ENCODE measurements at places on chromosomes 1 and 21. TPM values are rescaled to one million over a fixed set of nuclear protein-coding genes. Genes with fewer than 3 reads are reported as not detected.

DNA sequence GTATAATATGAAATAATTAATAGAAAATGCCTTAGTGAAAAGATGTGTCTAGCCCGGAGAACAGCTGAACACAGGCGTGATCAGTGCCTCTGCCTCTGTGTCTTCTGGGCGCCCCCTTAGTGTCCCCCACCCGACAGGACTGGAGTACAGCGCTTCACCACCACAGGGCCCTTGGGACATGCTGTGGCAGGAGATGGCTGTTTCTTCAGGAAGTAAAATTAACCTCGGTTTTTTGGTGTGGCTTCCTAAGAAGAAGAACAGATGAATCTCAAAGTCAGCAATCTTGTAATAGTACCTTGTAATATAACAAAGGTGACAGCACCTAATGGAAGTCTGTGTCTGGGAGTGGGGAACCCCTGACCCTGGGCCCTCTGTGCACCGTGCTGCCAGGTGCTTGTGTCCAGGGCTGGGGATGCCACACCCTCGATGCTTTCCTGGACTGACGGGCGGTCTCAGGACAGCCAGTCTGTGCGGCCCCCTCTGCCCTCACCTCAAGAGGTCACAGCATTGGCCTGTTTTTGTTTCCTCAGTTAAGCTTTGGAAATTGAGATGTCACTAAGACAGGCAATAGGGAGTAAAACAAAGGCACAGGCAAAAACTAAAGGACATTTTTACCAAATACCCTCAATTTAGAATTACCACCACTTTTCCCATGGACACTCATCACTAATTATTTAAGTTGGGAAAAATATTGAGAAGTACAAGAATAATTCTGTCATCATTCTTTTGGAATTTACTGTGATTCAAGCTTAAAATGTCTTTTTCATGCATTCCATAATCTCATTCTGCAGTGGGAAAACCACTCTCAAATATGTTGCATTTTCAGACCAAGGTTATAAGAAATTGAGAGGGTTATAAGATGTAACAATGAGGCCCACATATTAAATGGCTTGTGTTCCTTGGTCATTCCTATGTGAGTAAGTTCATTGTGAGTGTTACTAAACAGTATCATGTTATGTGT lies 79.3 kb downstream of the ADARB1 start:
- no peaks in the 10 kb centered on the region for H3K27me3 ChIP-seq
- DNase-seq = no peak
- H3K4me3 ChIP-seq = no peak overlapping the region
- H3K4me1 ChIP-seq = peaks cover 4% of the 10 kb centered on the region
- H3K27ac ChIP-seq = no peak overlapping the region

- no peak overlapping the region for H3K4me3 ChIP-seq
- DNase-seq = no peak
- no peak overlapping the region for H3K27ac ChIP-seq
- peaks cover 3% of the 10 kb centered on the region for H3K36me3 ChIP-seq
- H3K4me1 ChIP-seq = no peaks in the 10 kb centered on the region
These were observed 19.9 kb downstream of the TEX46 start for GRCh38 chr1:22995774-22996173.

DNA sequence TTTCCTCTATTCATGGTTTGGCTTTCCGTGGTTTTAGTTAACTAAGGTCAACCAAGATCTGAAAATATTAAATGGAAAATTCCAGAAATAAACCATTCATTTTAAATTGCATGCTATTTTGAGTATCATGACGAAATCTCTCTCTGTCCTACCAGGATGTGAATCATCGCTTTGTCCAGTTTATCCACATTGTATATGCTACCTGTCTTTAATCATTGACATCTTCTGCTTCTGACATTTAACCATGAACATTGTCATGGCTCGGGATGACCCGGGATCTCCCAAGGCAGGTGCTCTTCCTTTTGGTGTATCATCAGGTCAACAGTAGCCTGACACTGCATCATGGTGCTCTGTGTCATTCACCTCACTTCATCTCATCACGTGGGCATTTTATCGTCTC lies 125.5 kb upstream of the HNRNPU start:
- no peak overlapping the region for H3K27ac ChIP-seq
- no peak overlapping the region for H3K4me3 ChIP-seq
- peaks cover 8% of the 10 kb centered on the region for H3K36me3 ChIP-seq

DNA sequence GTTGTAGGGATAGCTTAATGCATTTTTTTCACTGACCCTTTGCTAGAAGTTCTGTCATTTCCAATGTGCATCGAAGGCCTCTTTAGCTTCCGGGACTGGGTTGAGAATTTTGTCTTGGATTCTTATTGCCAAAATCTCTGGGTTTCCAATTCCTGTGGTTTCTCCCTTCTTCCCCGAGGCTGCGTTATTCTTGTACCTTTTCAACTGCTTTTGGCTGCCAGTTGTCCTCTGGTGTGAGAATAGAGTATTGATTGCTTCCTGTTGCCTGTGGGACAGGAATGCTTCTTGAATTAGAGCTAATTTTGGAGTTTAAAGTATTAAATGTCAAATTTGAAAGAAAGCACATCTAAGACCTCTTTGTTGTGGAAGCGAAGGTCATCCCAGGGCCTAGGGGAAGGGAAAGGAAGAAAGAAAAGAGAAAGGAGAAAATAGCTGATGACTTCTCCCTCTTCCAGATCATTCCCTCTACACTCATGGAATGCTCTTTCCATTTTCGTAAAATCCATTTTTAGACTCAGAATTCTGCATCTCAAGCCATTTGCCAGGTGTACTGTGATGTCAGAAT lies 21.1 kb downstream of the HUNK start:
- peaks cover 50% of the 10 kb centered on the region for H3K4me1 ChIP-seq
- H3K36me3 ChIP-seq = peaks cover 2% of the 10 kb centered on the region
- no peaks in the 10 kb centered on the region for H3K27me3 ChIP-seq
- DNase-seq = no peak
- H3K4me3 ChIP-seq = no peak overlapping the region

DNA sequence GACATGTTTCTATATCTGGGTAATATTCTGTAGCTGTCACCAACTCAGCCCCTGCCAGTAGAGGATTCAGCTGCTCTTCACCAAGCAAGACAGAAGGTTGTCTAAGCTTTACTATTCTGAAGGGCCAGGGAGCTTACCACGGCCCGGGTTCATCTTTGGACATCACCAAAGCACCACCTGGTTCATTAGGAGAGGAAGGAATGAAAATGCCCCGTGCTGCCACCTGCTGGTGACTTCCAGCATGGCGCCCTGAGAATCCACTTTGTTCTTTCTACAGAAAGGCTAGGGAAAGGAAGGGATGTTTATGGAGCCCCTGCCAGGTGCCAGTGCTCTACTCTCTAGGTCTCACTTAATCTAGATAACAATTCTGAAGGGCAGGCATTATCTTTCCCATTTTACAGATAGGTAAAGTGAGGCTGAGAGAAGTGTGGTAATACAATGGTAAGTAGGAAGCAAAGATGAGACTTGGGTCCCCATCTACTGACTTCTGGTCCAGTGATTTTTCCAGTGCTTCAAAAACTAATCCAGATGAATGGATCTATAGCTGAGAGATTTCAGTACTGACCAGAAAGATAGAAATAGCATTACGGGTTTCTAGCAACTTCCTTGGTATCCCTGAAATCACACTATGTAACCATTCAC lies 79.5 kb downstream of the BEND5 start:
- no peak overlapping the region for H3K27ac ChIP-seq
- peak; percentile 72 for DNase-seq
- no peak overlapping the region for H3K4me3 ChIP-seq

DNA sequence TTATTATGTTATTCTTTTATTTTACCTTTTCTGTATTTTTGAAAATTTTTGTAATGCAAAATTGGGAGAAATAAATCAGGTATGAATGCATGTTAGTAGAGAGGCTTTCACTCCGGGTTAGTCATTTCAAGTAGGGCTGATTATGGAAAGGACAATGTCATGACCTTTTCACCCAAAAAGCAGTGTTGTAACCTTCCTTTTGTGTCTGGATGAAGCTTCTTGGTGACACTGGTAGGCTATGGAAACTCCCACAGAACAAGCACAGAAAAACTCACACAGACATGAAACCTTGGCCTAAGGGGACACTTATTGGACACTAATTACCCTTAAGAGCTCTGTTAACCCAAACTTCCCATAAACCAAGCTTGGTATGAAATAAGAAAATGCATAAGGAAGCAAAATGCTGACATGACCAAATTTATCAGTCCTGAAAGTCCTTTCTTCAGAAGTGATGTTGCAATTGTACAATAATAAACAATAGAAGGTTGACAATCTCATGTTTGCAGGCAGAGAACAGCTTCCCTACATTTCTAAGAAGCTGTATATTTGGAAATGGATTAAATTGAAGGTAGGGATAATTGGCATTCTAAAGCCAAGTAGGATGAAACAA lies 70.0 kb upstream of the KCNJ15 start:
- no peaks in the 10 kb centered on the region for H3K4me1 ChIP-seq
- DNase-seq = no peak
- H3K27ac ChIP-seq = no peak overlapping the region
- no peak overlapping the region for H3K4me3 ChIP-seq
- H3K27me3 ChIP-seq = peaks cover 4% of the 10 kb centered on the region
- H3K36me3 ChIP-seq = no peaks in the 10 kb centered on the region

GRCh38 chr1:8698012-8698630 lies 119.3 kb downstream of the RERE start:
- H3K4me3 ChIP-seq = peak overlapping the region; percentile 46
- peaks cover 5% of the 10 kb centered on the region for H3K36me3 ChIP-seq
- DNase-seq = no peak

ASPM gene
- total RNA-seq = 17.1 TPM

- H3K4me3 ChIP-seq = no peak overlapping the region
- no peaks in the 10 kb centered on the region for H3K27me3 ChIP-seq
- H3K27ac ChIP-seq = no peak overlapping the region
- DNase-seq = no peak
- no peaks in the 10 kb centered on the region for H3K36me3 ChIP-seq
These were observed 177.5 kb downstream of the ZZZ3 start for GRCh38 chr1:77504986-77505385.

- no peaks in the 10 kb centered on the region for H3K27me3 ChIP-seq
- H3K4me1 ChIP-seq = no peaks in the 10 kb centered on the region
- no peaks in the 10 kb centered on the region for H3K36me3 ChIP-seq
- H3K4me3 ChIP-seq = no peak overlapping the region
- no peak overlapping the region for H3K27ac ChIP-seq
These were observed 599.4 kb downstream of the LTN1 start for GRCh38 chr21:28393279-28393678.

Data from progenitor cell of endocrine pancreas (in vitro differentiated cells).